Kidney epithelial cell (primary cell): ENCODE measurements at places on chromosomes 5 and 9. TPM values are rescaled to one million over a fixed set of nuclear protein-coding genes. Genes with fewer than 3 reads are reported as not detected.

SLC34A1 gene
- not detected in 2 replicates for total RNA-seq

SLC36A3 gene
- total RNA-seq = not detected in 2 replicates

HAVCR1 gene
- total RNA-seq = 0.29 and 1.4 TPM in 2 replicates

SH3PXD2B gene
- total RNA-seq = 57.4 and 62.4 TPM in 2 replicates

DNA sequence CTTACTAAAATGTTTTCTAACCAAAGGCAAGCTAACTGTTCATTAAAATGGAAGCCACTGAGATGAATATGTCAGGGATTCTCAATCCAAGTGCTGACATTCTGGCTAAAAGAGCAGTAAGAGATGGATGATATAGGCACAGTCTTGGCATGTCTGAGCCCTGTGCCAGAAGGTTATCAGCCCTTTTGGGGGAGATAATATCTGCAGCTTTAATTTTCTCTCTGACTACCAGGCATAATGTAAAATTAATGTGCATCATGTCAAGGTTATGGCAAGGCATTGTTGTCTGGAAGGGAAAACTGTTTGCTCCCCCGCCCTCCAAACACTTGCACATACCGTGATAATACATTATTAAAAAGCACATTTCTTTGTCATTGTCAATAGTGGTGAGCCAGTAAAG is 609.8 kb downstream of the ZNF608 start:
- DNase-seq = no peak

DNA sequence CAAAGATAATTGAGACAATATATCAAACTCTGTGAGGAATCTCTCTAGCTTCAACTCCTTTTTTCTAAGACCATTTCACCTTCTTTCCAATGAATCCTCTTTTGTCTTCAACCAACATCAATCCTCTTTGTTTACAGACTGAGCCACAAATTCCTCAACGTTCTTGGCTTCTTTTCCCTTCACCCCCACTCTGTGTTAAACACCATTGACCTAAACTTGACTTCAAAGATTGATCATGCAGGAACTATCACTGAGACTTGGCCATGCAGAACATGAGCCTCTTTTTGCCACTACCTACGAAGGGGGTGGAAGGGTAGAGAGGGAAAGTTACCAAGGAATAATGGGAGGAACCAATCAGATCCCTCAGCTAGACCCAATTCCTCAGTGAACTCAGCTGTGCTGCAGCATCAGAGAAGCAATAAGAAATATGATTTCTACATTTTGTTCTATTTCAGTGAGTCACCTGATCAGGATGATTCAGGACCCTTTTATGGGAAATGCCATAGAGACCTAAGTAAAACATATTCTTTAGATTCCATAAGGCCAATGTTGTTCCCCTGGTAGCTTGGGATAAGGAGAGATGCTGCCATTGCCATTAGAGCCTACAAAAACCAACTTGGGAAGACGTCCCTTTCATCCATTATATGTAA is 187.7 kb upstream of the RGMB start:
- DNase-seq = no peak

GRCh38 chr5:149771216-149771980 is 41.3 kb downstream of the PPARGC1B start:
- DNase-seq = no peak

DNA sequence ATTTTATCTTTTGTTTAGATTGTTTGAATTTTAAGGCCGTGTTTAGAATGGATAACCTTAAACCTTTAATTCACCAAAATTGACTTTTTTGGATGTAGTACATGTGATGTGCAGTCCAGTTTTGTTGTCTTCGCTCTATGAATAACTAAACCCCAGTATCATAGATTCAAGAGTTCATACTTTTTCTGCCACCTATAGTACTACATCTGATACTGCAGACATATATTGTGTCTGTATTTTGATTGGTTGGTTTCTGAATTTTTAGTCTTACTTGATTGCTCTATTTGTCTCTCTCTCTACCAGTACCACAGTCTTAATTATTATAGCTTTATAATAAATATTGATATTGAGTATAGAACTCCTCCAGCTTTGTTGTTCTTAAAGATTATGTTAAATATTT is 58.1 kb downstream of the PPIP5K2 start:
- no peak for DNase-seq

GRCh38 chr9:133967024-133967741 is 24.9 kb downstream of the VAV2 start:
- no peak for DNase-seq

DNA sequence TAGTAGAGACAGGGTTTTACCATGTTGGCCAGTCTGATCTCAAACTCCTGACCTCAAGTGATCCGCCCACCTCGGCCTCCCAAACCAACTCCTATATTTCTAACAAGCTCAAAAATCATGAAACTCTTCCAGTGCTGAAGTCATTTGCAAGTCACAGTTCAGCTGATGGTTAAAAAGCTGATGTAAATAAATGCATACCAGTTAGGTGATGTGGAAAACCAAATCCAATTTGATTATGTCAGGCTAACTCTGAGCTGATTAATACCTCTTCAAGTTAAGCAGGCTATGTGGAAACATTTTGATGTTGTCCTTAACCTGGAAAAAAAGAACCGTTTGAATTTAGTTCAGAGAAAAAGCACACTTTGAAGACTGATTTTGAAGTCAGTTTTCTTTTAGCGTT is 51.0 kb downstream of the TMEM252 start:
- DNase-seq = no peak

GRCh38 chr9:107782381-107782780 is 292.8 kb upstream of the KLF4 start:
- DNase-seq = no peak

- no peak for DNase-seq
Measured at GRCh38 chr9:80602291-80602690, 1030.5 kb downstream of the TLE4 start.

GRCh38 chr5:136061630-136062365 is 33.0 kb downstream of the TGFBI start:
- DNase-seq = no peak

DNA sequence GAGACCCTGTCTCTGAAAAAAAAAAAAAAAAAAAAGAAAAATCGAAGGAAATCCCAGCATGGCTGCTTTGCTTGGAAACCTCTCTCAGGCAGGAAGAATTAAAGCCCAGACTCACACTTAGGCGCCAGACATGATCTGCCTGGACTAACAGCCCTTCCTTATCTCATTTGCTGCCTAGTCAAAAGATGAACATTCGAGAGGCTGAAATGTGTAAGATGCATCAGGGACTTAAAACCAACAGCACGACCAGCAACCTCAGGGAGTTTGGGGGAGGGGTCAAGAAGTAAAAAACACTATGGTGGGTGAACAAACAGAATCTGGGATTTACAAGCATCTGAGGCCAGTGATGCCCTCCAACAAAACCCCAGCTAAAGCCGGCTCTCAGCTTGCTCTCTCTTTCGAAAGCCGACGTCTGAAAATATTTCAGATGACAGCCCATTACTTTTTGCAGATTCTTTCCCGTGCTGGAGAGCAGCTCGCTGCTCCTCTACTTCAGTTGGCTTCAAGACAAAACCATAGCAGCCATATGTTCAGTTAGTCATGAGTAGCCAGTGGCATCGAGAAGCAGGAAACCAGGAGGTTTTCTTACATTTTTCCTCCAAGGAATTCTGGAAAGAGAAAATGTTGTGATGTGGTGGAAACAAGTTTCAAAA is 249.9 kb downstream of the MARCHF11 start:
- DNase-seq = no peak

DNA sequence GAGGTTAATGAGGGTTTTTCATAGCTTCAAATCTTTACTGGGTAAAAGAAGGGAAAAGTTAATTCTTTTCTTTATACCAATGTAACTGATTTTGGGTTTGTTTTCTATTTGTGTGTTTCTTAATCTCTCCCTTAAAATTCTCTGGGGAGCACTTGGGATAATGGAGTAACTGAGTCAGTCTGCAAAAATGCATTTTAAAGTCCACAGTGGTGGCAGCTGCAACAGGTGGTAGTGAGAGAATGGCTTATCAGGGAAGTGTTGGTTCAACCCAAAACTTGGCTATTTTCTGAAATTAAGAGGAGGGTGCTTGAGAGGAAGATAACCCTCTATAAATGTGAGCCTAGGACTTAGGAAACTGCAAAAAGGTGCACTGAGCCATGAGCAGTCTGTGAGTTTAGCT is 39.9 kb upstream of the ASTN2 start:
- DNase-seq = no peak
